Activated T-helper 1 cell treated with anti-CD3 and anti-CD28 coated beads, Interleukin-2, amount 50 U/mL, for 16 hours (primary cell): ENCODE measurements at places on chromosomes 2 and 18.

GRCh38 chr2:74498500-74499266 lies 720 bp downstream of the LBX2 start:
- DNase-seq: no peak

DNA sequence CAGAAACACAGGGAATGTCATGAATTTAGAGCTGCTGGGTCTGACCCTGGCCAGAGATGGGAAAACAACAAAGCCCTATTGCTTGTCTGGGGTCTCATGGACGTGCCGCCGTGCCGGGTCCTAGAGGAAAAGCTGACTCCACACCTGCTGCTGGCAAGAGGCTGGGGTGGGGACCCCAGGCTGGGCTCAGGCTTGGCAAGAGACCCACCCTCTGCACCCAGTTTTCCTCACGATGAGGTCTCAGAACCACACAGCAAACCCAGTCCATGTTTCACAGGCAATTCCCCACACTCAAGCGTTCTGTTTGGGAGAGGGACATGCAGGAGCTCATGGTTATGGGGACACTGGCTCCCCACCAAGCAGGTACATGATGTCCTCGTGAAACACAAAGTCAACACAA lies 367.3 kb upstream of the SALL3 start:
- no peak for DNase-seq

- no peak for DNase-seq
These were observed 32.9 kb upstream of the LYPD6B start for GRCh38 chr2:149005471-149006077.

GRCh38 chr2:107777974-107778373 lies 48.7 kb upstream of the RGPD4 start:
- no peak for DNase-seq

DNA sequence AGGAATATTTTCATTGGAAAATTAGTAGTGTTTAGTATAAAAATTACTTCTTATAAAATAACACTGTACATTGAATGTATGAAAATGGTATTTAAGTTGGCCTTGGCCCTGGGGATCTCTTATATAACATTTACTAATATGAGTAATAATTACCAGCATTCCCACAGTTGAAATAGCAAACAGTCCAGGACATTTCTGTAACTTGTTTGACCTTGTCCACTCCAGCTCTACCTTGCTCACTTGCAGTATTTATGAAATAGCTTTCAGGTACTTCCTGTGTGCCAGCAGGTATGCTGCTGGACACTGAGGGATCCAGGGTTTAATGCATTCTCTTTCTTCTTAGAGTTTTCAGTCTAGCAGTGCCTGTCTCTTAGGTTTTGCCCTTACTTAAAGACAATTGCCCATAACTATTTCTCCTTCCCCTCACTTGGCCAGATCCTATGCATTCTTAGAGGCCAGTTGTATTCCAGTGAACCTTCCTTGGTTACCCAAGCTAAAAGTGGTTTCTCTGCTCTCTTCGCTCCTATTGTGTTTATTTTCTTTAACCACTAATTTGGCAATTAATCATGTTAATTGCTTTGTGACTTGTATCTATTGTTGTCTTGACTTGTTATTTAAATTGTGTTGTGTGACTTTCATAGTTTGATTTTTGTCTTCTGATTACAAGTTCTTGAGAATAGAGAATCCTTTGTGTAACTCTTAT lies 25.9 kb downstream of the BABAM2 start:
- DNase-seq: no peak

DNA sequence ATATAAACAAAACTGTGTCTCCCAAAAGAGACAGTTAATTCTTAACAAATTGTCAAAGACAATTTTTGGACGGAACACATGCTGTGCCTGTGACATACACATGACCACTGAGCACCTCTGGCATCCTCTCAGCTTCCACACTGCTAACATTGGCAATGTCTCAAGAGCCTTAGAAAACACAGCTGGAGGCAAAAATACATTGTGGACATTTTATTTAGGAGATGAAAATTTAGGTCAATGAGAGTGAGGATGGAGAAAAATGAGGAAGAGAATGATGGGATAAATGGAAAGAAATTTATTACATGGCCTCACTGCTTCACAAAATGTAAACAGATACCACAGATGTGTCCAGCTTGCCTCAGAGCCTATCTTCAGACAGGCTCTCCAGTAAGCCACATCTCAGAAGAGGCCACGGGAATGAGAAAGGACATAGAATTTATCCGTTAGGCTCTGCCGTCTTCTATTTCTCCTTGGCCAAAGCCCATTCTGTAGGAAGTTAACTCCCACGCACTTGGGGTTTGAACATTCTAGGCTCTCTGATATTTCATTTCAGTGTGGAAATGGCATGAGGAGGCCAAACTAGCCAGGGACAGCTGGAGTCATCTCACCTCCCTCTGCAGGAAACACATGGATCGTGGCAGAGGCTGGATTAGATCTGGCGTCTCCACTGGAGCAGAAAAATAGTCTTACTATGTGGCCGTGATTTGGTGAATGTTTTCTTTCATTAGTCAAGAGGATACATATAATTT lies 519.4 kb upstream of the DSEL start:
- DNase-seq: no peak

- no peak for DNase-seq
These were observed 294.5 kb downstream of the ZNF407 start for GRCh38 chr18:74892066-74892627.
